Left ventricle myocardium inferior (tissue), 1 donor: ENCODE measurements at places on chromosomes 13 and 19. TPM values are rescaled to one million over a fixed set of nuclear protein-coding genes. Genes with fewer than 3 reads are reported as not detected.

DNA sequence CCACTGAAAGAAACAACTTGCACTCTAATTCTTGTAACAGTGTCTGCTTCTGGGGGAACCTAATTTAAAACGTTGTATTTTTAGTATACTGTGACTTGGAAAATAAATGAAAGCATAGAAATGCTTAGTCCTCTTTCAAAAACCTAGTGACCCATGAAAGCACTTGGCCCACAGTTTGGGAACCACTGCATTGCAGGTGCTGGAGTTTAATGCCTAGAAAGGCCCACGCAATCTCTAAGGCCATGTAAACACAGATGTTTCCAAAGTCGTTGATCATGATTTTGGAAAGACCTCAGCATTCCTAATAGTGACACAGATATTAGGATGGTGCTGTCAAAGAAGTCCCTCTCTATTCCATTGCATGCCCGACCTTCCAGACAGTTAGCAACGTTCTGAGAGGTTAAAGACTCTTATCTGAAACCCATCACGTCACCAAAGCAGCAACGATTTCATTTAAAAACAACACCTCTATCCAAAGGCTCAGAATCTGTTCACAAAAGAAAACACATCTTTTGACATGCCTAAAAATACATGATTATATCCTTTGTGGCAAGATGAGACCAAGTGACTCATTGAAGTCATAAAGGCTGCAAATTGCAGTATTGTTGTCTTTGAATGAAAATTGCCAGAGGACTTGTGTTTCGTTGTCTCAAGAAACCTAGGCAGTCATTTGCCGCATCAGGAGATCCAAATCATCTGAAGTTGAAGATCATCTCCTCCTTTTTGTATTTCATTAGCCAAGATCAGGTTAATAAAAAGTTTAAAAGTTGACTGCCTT lies 328.0 kb upstream of the ZNF507 start:
- DNase-seq, result no peak

DNA sequence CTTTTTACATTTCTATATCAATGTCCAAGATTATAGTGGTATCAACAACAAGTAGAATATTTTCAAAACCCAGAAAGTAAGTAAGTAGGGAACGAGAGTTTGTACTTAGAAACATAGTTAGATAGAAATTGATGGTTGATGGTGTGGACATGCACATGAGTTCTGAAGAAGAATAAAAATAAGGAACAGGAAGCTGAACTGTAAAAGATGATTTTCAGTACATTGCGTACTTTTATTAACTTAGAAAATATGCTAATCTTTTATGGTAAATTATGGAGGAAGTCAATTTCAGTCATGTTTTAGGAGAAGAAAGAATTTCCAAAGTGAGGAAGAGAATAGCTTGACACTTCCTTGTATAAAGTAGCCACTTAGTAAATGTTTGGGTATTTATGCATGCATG lies 12.3 kb upstream of the GPR18 start:
- no peak for DNase-seq

The C1QTNF9 gene
- total RNA-seq, result 3.0 TPM

DNA sequence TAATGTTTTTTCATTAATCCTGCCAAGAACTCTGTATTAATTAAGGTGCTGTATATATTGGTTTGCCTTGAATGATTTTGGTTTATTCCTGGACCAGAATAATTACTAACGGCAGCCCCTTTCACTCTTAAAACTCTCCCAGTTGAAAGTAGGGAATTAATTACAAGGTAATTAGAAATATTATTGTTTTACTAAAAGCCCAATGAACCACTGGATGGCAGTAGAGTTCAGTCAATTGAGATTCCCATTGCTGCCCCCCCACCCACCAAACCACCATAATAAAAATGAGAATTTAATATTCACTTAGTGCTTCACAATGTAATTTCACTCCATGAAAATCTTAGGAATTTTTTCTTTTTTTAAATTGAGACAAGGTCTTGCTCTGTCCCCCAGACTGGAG lies 13.7 kb downstream of the WBP4 start:
- DNase-seq, result no peak

- no peak for DNase-seq
These were observed 72.7 kb upstream of the KLF12 start for GRCh38 chr13:74206855-74207254.

- DNase-seq, result no peak
These were observed 230.8 kb downstream of the TBC1D4 start for GRCh38 chr13:75251188-75251587.

- no peak for DNase-seq
These were observed 409 bp downstream of the FOSB start for GRCh38 chr19:45468159-45468651.

GRCh38 chr13:35603593-35604285 lies 127.2 kb upstream of the MAB21L1 start:
- no peak for DNase-seq

DNA sequence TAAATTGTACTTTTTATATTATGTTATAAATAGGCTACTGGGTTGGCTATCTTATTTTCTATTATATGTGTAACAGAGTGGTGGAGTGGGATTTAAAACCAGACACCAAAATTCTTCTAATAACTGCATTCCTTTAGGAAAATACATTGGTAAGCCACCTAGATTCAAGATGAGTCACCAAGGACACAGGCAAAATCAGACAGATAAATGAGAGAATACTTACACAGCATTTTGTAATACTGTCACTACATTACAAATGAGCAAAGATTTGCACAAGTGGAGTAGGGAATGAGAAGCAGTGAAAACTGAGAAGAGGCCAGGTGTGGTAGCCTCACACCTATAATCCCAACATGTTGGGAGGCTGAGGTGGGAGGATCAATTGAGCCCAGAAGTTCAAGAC lies 6.2 kb upstream of the SPART start:
- DNase-seq, result no peak

- no peak for DNase-seq
These were observed 23.8 kb upstream of the TM9SF2 start for GRCh38 chr13:99477493-99477892.

- no peak for DNase-seq
These were observed 7.5 kb upstream of the WDFY2 start for GRCh38 chr13:51576754-51577153.

The NLRP4 gene
- total RNA-seq, result not detected

- no peak for DNase-seq
These were observed 8.6 kb downstream of the GSK3A start for GRCh38 chr19:42233678-42234292.

GRCh38 chr13:26971990-26972887 lies 199.4 kb downstream of the USP12 start:
- no peak for DNase-seq

- no peak for DNase-seq
These were observed 1887.4 kb downstream of the PCDH9 start for GRCh38 chr13:65342541-65343337.

The ZNF66 gene
- 0.91 TPM for total RNA-seq

DNA sequence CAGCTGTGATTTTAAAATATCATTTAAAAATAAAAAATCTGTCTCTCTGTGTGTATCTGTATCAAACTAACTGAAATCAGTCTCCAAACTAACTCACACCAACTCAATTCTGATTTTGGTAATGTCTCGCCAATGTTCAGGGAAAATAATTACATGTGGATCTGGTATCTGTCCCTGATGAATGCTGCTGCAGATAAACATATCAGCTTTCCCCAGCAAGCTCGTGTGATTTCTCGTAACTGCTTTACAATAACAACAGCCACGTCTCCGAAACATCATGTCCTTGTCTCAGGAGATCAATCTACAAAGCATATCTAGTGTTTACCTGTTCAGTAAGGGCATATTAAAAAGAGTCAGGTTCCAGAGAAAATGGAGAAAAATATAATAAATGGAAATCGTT lies 129.0 kb downstream of the IRS2 start:
- no peak for DNase-seq

DNA sequence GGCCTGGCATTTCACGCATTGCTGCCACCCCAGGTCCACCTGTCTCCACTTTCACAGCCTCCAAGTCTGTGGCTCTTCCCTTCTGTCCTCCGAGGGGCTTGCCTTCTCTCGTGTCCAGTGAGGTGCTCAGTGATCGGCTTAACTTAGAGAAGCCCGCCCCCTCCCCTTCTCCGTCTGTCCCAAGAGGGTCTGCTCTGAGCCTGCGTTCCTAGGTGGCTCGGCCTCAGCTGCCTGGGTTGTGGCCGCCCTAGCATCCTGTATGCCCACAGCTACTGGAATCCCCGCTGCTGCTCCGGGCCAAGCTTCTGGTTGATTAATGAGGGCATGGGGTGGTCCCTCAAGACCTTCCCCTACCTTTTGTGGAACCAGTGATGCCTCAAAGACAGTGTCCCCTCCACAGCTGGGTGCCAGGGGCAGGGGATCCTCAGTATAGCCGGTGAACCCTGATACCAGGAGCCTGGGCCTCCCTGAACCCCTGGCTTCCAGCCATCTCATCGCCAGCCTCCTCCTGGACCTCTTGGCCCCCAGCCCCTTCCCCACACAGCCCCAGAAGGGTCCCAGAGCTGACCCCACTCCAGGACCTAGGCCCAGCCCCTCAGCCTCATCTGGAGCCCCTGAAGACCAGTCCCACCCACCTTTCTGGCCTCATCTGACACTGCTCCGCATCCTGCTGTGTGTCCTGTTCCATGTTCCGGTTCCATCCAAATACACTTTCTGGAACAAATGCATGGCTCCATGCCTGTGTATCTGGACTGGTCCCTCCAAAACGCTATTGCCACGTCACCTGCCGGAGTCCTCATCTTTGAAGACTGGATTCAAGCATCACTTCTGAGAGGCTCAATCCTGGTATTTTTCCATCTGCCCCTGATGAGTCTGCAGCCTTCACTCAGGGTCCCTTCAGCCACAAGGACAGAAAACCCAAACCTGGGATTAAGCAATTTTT lies 10.7 kb upstream of the DHDH start:
- no peak for DNase-seq

DNA sequence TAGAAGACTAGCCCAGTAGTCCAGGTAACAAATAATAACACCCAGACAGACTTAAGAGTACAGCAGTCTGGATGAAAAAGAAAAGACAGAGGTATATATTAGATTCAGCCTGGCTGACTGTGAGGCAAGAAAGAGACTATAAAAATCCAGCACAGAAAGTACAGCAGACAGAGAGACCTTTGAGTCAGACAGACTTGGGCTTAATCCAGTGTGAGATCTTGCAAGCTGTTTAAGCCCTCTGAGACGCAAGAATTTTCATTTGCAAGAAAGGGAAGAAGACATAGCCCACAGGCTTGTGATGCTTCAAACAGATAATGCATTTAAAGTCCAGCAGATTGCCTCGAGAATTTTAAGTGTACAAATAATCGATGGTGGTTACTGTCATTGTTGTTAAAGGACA lies 471.4 kb downstream of the LIG4 start:
- DNase-seq, result no peak

GRCh38 chr13:20924758-20925394 lies 22.3 kb upstream of the XPO4 start:
- DNase-seq, result peak; percentile 60

The PABPC3 gene
- 0.05 TPM for total RNA-seq

- DNase-seq, result no peak
These were observed 617.0 kb downstream of the UQCRFS1 start for GRCh38 chr19:28595722-28596480.

DNA sequence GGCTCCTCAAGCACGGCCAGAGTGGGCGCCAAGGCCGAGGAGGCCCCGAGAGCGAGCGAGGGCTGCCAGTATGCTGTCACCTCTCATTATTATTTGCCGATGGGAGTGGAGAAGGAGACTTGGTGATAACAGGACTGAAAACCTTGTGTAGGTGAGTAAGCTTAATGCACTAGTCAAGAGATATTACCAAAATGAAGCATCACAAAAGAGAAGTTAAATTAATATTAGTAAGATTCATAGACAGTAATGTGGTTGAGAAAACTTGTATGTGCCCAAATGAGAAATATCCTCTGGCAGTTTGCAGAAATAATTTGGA lies 204.5 kb upstream of the SLITRK1 start:
- DNase-seq, result no peak

DNA sequence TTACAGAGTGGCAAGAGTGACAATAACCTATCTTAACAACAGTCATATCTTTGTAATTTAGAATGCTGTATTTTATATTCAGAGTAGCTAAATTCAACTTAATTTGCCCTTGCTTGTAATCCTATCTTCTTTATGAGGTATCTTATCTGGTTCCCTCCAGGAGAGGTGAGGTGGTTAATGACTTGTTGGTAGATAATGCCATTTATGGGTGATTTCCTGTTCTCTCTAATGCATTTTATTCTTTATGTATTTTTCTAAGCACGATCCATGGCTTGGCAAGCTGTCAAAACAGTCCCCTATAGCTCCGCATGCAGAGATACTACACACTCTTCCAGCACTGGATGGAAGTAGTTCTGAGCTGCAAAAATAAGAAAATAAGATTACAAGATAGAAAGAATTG lies 267.9 kb downstream of the LMO7 start:
- DNase-seq, result no peak

DNA sequence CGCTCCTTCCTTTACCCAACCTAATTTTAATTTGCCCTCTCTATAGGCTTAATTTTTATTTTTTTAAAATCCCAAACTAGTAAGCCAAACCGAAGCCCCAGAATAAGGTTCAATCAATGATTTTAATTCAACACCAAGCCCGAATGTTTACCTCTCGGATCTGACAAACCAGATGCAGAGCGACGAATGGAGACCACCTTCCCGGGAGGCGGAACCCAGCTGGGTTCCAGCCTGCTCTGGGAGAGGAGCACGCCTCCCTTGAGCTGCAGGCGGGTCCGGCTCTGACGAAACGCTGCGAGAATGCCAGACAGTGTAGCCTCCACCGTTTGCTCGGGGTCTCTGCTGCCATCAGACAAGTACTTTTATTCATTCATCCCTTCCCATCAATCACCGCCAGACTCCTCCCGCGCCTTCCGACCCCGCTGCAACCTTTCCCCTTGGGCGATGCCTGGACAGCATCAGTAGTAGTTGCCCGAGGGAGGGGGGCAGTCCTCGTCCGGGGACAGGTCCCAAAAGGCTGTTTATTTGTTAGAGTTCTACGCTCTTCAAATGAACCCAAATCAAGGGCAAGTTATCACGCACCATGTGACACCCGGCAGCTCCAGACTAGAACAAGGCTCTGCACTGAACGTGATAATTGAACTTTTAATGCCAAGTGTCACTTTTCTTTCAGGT lies 752 bp upstream of the EDNRB start:
- peak; percentile 64 for DNase-seq

The TPTE2 gene
- total RNA-seq, result not detected

The TMEM259 gene
- total RNA-seq, result 119 TPM

DNA sequence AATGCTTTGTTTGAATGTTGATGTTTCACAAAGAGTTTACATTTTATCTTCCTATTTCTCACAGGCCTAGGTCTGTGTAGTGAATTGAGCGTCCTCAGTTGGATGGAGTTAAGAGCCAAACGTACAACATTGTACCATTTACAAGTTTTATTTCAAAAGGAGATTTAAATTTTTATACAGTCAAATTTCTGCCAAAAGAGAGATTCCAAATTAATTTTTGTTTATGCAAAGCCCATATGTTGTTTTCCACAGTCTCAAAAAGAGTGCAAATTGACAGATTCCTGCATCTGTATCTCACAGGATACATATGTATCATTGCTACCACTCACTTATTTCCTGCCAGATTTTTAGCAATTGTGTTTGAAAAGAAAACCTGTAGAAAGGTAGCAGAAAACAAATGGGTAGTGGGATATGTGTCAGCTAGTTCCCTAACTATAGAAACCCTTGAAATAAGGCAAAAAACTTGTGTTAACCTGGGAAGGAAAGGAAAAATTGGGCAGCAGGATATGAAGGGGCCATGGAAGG lies 46.1 kb downstream of the DGKH start:
- no peak for DNase-seq

GRCh38 chr13:26095846-26096610 lies 44.2 kb upstream of the SHISA2 start:
- DNase-seq, result no peak
